Stimulated activated CD8-positive, alpha-beta memory T cell treated with anti-CD3 and anti-CD28 coated beads, Interleukin-15, amount 100 ng/mL, for 4 hours (primary cell): ENCODE measurements at places on chromosomes 16 and 17.

GRCh38 chr16:3013491-3013951, 798 bp downstream of the CLDN9 start:
- no peak for DNase-seq

DNA sequence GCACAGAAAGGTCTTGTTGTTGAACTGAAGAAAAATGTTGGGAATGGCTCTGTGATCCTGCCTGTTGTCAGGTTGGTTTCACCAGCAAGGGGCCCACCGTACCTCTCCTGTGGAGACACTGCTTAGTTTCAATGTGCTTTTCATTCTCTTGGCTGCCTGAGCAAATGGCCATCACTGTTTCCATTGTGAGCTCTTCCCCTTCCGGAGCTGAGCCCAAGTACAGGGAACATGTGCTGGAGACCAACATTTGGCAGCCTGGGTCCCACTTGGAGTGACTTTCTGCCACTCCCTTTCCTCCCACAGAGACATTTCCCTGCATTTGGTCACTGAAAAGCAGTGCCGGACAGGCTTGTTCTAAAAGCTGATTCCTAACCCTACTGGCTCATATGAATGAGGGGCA, 23.1 kb downstream of the GABARAPL2 start:
- DNase-seq, result no peak

- no peak for DNase-seq
Measured at GRCh38 chr16:11004351-11004750, 60.0 kb downstream of the CLEC16A start.

DNA sequence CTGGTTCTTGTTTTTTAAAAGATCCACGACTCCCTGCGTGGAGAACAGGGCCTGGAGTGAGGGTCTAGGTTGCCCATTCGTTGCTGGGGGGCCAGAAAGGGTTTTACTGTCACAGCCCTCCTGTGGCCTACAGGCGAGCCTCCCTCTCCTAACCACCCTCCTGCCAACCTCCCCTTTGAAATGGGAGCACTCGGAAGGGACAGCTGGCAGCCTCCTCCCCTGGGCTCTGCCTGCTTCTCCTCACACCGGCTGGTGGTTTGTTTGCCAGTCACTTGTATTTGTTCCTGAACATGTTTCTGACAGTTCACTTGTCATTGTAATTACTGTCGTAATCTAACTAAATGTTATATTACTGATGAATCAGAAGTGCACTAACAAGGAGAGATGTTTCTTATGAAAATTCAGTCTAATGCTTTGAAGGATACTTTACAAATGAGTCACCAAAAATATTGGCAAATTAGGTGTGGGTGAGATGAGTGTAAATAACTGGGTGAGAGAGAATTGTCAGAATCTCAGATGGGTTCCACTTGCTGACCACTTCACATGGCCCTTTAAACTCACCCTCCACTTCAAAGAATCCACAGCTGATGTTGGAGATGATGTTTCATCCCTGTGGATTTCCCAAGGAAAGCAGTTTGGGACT, 2.7 kb upstream of the SPPL2C start:
- no peak for DNase-seq

DNA sequence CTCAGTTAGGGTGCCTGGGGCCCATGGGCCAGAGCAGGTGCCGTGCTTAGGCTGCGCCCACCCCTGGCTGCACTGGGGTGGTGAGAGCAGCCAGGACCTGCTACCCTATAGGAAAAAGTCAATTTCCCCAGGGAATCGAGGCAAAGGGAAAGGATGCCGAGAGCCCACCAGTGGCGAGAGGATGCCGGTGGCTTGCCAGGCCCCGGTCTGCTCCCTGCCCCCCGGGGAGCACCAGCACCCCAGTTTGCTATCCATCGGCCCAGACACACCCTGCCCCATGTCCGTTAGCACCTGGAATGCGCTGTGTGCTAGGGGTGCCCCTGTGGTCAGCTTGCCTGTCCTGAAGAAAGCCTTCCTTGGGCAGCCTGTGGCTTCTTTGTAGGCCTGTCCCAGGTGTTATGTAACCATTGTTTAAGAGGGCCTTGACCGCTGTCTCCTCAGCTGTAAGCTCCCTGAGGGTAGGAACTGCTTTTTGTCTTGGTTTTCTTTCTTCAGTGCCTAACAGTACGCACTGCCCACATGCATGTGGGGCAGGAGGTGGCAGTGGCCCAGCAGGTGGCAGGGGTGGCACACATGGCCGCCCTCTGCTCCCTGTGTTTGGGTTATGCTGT, 40.8 kb downstream of the NT5M start:
- DNase-seq, result no peak

DNA sequence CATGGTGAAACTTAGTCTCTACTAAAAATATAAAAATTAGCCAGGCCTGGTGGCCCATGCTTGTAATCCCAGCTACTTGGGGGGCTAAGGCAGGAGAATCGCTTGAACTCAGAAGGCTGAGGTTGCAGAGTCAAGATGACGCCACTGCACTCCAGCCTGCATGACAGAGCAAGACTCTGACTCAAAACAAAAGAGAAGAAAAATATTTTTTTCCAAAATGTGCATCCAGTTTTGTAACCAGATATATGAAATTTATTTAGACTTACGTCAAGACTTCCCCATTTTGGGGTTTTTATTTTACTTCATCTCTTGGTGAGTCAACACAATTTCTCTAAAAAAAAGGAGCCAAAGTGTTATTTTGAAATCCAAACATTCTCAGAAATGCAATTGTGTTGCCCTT, 5.5 kb upstream of the TM4SF5 start:
- no peak for DNase-seq

DNA sequence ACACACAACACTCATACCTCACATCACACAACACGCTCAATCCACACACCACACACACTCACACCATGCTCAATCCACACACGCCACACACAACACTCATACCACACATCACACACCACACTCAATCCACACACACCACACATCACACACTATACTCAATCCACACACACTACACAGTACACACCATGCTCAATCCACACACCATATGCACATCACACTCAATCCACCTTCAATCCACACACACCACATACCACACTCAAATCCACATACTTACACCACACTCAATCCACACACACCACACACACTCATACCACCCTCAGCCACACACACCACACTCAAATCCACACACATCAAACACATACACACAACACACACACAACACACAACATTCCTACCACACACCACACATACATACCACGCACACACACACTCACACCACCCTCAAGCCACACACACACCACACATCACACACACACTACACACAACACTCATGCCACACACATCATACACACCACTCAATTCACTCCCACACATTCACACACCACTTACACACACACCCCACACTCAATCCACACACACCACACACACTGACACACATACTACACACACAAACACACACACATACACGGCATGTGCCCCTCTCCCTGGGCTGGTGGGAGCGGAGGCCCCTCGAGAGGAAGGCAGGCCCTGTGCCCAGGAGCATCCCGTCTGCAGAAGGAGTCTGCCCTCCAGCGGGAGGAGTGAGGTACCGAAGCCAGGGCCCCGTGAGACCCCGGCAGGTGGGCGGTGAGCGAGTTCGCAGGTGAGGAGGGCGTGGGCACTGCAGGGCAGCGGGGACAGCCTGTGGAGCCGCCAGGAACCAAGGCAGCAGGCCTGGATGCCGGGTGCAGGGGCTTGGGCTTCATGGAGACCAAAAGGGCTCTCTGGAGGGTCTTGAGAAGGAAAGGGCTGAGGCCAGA, 33.1 kb upstream of the RPTOR start:
- no peak for DNase-seq

GRCh38 chr16:2432286-2432685, 3.0 kb downstream of the CCNF start:
- DNase-seq, result no peak

GRCh38 chr17:31388770-31389656, 2.5 kb upstream of the RAB11FIP4 start:
- DNase-seq, result no peak

DNA sequence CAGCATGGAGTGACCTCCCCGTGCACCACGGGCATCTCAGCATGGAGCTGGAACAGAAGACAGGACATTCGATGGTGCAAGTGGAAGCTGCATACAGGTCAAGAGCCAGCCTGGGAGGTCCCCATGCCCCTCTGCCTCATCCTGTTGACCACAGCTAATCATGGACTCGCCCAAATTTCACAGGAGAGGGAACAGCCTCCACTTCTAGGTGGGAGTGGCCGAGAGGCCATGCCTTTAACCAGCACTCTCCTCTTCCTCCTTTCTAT, 3.8 kb upstream of the SLC47A2 start:
- DNase-seq, result no peak

- DNase-seq, result no peak
Measured at GRCh38 chr17:6323626-6324356, 111.1 kb downstream of the AIPL1 start.

- no peak for DNase-seq
Measured at GRCh38 chr16:77974883-77975282, 47.5 kb upstream of the CLEC3A start.

DNA sequence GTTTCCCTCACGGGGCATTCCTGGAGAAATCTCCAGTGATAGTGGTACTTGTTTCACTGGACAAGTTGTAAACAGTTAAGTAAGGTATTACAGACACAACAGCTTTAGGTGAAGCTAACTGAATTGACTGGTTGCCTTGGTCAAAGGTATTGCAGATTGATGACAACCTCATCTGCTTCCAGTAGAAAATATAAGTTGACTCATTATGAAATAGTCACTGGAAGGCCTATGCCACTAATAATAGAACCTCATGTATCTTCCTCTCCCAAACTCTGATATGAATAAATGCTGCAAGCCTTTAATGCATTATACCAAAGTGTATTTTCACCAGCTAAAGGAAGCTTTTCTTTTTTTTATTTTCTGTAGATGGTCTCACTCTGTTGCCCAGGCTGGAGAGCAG, 44.8 kb downstream of the GLG1 start:
- DNase-seq, result no peak

DNA sequence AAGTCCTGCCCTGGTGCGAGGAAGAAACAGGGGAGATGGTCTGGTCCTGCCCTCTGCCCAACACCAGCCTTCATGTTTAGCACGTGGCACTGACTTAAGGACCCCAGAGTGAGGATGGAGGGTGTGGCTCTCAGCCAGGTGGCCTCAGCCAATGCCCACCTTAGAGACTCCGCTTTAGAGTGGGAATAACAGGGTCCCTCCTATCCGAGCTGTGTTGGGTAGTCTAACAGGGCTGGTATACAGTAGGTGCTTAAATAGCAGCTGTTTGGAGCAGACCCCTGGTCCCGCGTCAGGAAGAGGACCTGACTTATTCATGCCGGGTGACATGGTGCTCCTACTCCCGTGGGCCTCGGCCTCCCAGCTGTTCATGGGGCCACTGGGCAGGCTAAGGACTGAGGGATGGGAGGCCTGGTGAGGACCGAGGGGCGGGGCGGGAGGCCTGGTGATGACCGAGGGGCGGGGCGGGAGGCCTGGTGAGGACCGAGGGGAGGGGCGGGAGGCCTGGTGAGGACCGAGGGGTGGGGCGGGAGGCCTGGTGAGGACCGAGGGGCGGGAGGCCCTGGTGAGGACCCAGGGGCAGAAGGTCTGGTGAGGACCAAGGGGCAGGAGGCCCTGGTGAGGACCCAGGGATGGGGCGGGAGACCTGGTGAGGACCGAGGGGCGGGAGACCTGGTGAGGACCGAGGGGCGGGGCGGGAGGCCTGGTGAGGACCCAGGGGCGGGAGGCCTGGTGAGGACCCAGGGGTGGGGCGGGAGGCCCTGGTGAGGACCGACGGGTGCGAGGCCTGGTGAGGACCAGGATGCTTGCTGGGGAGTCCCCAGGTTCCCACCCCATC, 7.6 kb downstream of the ZFPM1 start:
- DNase-seq, result no peak

DNA sequence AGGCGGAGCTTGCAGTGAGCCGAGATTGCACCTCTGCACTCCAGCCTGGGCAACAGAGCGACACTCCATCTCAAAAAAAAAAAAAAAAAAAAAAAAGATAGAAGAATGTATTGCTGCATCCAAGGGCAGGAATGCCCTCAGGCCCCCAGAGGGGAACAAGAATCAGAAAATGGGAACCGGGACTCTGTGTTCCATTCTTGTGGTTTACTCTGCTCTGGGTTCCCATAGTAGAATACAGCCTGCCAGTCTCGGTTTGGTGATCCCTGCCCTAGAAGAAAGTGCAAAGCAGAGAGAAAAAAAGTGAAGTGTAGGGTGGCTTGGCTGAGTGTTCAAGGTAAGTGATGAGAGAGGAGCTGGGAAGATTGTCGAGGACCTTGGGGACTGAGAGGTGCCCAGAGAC, 27.4 kb upstream of the KDM6B start:
- DNase-seq, result no peak

DNA sequence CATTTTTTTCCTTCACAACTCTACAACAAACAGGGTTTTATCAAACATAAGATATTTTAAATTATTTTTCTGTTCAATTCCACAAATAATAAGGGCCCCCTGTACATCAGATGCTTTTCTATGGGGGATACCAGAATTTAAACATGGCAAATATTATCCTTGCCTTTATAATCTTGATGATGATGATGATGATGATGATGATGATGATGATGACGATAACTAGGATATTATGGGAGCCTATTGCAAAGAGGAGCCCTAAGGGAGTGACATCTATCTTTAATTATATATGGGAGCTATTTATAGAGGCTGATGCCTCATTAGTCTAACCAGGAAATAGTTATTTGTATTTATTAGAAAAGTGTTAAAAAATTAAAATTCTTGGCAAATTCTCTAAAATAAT, 6.8 kb downstream of the MEIOC start:
- no peak for DNase-seq

GRCh38 chr17:81808778-81809555, 5.0 kb downstream of the GCGR start:
- no peak for DNase-seq

DNA sequence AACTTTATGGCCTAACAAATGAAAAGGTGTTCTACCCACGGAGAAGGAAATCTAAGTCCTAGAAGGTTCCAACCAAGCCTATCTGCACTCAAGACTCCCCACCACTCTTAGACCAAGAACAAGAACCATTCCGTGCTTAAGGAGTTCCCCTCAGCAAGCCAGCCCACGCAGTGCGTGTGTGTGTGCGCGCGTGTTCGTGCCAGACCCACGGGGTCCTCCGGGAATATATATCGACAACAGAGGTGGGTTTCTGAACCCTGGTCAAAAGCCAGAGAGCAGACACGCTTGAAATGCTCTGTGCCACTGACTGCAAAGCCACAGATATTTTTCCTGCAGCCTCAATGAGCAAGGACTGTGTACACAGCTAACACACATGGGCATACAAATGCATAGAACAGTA, 70.7 kb downstream of the SLC39A11 start:
- no peak for DNase-seq

- DNase-seq, result no peak
Measured at GRCh38 chr17:49971848-49972485, 3.0 kb downstream of the DLX4 start.

- no peak for DNase-seq
Measured at GRCh38 chr17:64160378-64160777, 30.4 kb upstream of the ERN1 start.
